T-helper 22 cell (primary cell): ENCODE measurements at places on chromosomes 2 and 18.

- no peak for DNase-seq
Measured at GRCh38 chr18:46295416-46295815, 191.2 kb downstream of the HAUS1 start.

- no peak for DNase-seq
Measured at GRCh38 chr2:240509667-240510512, 47.9 kb downstream of the ANKMY1 start.

DNA sequence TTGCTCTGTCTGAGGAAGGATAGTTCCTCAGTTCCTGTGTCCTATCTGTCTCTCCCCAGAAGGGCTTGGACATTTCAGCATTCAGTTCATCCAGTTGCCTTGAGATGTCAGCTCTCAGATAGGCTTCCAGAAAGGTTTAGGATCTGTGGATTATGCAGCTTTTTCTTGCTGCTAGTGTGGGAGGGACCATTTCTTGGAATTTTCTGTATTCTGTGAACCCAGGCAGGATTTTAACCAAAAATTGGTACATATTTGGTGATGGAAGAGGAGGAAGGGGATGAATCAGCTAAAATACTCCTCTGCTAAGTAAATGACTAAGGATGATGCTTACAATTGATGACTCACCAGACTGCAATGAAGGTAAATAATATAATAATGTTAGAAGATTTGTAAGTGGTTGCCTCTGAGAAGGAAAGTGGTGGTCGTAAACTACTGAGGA, 58.6 kb upstream of the DOCK10 start:
- DNase-seq: no peak

DNA sequence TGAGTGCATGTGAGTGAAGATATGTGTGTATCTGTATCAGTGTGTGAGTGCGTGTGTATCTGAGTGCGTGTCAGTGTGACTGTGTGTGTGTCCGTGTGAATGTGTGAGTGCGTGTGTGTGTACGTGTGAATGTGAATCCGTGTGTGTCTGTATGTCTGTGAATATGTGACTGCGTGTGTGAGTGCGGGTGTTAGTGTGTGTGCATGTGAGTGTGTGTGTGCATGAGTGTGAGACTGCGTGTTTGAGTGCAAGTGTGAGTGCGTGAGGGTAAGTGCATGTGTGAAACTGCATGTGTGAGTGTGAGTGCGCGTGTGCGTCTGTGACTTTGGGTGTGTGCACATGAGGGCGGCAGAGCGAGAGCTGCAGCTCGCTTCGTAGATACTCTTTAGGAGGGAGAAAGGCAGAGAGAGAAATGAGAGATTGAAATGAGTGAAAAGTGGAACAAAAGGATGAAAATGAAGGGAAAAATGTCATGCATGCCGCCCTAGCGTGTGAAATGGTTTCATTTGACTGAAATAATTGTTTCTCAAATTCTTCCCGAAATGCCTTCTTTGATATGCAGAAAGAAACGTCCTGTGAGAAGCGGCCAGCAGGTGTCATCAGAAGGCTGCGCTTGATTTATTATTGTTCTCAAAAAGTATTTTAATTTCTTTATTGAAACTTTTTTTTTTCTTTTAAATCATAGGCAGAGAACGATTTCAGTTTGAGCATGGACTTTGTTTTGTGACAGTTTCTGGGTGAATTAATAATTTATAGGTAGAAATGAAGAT, 25.6 kb downstream of the ZNF407 start:
- DNase-seq: no peak

DNA sequence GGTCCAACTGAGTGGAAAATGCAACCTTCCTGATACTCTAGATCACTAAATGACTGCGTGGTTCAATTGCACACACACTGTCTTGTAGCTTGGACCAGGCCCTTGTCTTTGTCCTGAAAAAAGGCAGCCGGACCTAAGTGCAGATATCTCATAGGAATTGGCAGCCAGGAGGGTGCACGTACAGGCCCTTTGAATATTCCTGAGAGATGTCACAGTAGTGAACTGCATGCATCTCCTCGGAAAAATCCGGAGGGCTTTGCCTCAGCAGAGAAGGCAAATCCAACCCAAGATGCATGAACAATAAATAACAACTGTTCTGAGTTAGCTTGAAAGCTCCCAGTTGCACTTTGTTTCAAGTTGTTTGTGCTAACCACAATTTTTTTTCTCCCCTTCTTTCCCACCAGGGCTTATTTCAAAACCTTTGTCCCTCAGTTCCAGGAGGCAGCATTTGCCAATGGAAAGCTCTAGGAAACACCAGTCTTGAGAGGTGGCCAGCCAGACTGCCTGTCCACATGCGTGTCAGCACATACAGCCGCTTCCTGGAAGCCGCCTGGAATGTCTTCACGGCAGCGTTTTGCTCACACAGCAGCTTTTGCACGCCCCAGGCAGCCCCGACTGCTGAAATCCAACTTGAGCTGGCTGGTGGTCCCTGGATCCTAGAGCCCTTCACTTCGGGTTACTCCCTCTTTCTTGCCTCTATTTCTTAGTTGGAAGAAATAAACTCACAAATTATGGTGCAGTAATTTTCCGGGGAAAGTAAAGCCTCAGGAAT, 54.4 kb upstream of the FOSL2 start:
- DNase-seq: no peak

DNA sequence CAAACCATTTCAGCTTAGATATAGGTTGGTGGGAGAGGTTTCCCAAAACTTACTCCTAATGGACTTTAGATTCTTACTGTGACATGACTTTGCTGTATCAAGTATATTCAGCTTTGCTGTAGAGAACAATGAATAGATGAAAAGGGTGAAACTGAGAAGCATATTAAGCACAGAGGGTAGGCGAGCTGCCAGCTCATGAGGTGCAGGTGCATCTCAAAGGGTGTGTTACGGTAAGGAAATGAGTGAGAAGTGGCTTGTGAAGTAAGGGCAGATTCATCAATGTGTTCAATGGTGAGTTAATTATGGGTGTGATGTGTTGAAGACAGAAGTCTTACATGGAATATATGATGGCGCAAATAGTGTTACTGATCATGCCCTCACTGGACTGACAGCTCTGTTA, 49.3 kb downstream of the CD8B2 start:
- DNase-seq: no peak

- DNase-seq: no peak
Measured at GRCh38 chr2:15725101-15725781, 133.6 kb downstream of the DDX1 start.

- no peak for DNase-seq
Measured at GRCh38 chr2:66789741-66790140, 354.8 kb downstream of the MEIS1 start.

DNA sequence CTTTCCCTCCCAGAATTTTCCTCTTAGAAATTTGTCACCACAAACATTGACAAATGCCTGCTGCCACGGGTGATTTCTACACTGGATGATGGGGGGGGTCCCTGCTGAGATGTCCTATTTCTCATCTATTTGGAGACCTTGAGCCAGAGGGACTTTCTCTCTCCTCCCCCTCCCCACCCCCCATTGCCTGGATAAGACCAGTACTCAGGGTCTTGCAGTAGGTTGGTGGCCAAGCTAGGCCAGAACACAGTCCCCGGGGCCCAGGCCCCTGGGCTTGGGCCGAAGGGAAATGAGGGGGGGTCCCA, 560 bp upstream of the DUSP2 start:
- no peak for DNase-seq

DNA sequence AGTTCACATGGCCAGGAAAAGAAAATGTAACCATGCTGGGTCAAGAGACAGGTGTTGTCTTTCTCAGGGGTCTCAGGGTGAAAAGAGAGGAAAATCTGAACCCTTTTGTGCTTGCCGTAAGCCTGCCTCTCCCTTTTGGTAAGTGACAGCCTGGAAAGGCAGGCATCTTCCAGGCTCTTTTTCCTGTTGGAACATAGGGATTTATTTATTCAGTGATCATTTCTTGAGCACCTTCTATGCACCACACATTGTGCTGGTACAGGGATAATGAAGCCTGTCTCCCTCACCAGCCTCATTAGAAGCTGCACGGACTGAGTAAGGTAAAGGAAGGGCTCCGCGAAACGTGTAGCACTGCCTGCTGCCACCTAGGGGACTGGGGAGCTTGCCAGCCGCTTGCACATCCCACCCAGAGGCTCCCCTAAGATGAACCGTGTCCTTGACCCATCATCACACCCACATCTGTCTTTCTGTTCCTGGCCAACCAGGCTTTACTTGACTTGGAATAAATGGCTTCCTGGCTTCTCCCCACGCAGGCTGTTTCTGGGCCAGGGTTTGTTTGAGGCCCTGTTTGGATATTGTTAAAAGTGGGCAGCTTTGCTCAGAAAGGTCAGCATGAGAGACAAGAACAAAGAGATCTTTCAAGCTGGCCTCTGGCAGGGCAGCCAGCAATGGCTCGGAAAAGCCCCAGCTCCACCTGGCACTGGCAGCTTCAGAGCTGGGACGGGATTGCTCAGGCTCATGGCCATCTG, 73.3 kb upstream of the MCFD2 start:
- no peak for DNase-seq

DNA sequence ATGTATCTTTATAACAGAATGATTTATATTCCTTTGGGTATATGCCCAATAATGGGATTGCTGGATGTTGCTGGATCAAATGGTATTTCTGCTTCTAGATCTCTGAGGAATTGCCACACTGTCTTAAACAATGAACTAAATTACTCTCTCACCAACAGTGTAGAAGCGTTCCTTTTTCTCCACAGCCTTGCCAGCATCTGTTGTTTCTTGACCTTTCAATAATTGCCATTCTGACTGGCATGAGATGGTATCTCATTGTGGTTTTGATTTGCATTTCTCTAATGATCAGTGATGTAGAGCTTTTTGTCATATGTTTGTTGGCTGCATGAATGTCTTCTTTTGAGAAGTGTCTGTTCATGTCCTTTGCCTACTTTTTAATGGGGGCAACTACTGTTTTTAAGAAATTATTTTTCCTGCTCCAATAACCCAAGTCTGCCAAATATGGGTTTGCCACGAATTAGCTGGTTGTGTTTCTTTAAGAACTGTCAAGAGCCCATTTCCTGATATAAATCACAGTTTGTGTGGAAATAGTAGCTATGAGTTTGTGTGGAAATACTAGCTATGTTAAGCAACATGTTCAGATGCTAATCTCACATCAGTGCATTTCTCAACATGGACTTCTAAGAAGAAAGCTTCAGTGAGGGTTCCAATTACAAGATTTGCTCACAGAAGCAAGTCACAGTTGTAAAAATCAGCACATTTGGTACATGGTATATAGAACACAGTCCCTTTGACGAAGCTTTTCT, 259.4 kb downstream of the ANAPC1 start:
- DNase-seq: no peak

- no peak for DNase-seq
Measured at GRCh38 chr2:13649918-13650317, 933.2 kb downstream of the TRIB2 start.

GRCh38 chr18:24246143-24246542, 107.3 kb downstream of the CABYR start:
- no peak for DNase-seq
